IMR-90 (cell line): ENCODE measurements at places on chromosomes 12 and 14. TPM values are rescaled to one million over a fixed set of nuclear protein-coding genes. Genes with fewer than 3 reads are reported as not detected.

- no peak for DNase-seq
- no peak overlapping the region for H3K27ac ChIP-seq
- peaks cover 42% of the 10 kb centered on the region for H3K36me3 ChIP-seq
- no peaks in the 10 kb centered on the region for H3K27me3 ChIP-seq
- no peaks in the 10 kb centered on the region for H3K4me1 ChIP-seq
Measured at GRCh38 chr12:131749618-131750315, 38.9 kb downstream of the SFSWAP start.

GRCh38 chr14:79836577-79836976, 374.7 kb downstream of the DIO2 start:
- no peaks in the 10 kb centered on the region for H3K36me3 ChIP-seq
- DNase-seq: peak; percentile 66
- no peak overlapping the region for H3K4me3 ChIP-seq
- H3K27me3 ChIP-seq: no peaks in the 10 kb centered on the region

- no peaks in the 10 kb centered on the region for H3K36me3 ChIP-seq
- DNase-seq: peak; percentile 97
- no peaks in the 10 kb centered on the region for H3K27me3 ChIP-seq
- H3K27ac ChIP-seq: peak overlapping the region; percentile 94
- peaks cover 21% of the 10 kb centered on the region for H3K4me1 ChIP-seq
Measured at GRCh38 chr14:96274543-96274942, 18.5 kb downstream of the BDKRB1 start.

ARHGEF25 gene
- total RNA-seq: 6.3 and 7.8 TPM in 2 replicates
